NCI-H510A (cell line): ENCODE measurements at places on chromosomes 7 and 10.

DNA sequence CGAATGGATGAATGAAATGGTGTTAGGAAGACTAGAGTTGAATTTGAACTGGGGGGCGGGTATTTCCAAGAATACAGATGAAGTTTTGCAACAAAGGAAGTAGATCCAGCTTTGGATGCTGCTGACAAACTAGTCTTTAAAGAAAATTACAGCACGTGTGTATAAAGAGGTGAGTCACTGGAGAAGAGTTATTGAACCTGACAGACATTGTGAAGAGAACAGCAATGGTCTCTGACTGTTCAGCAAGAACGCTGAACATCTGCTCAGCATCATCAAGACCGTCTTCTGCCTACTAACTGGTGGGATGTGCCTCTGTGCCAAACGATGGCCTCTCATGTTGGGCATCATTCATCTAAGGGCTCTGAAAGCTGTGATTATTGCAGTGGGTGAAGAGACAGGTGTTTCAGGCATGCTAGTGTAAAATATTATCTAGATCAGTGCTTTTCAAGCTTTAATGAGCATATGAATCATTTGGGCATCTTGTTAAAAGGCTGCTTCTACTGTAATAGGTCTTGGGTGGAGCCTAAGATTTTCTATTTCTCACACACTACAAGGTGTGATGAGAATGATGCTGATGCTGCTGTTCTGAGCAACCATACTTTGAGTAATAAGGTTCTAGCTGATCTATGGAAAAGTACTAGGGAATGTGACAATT, 291.3 kb downstream of the PTEN start:
- DNase-seq = no peak

- DNase-seq = no peak
These were observed 126.2 kb downstream of the CCNY start for GRCh38 chr10:35462491-35462934.

DNA sequence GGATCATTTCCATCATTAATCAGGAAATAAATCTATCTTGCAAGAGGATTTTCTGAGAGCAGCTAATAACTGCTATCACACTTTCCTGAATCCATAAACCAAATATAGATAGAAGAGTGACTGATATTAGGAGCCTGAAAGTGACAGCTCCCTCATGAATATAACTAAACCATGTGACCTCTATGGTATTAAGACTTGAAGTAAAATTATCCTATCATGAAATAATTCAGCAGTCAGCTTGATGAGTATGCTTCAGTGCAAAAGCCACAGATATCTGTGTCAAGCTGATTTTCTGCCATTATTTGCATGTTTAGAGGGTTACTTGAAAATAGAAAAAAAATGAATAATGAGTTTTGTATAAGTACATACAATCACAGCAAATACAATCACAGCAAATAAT, 80.1 kb upstream of the PPP1R3A start:
- DNase-seq = no peak

- no peak for DNase-seq
These were observed 664.3 kb upstream of the FOXK1 start for GRCh38 chr7:4017785-4018184.

DNA sequence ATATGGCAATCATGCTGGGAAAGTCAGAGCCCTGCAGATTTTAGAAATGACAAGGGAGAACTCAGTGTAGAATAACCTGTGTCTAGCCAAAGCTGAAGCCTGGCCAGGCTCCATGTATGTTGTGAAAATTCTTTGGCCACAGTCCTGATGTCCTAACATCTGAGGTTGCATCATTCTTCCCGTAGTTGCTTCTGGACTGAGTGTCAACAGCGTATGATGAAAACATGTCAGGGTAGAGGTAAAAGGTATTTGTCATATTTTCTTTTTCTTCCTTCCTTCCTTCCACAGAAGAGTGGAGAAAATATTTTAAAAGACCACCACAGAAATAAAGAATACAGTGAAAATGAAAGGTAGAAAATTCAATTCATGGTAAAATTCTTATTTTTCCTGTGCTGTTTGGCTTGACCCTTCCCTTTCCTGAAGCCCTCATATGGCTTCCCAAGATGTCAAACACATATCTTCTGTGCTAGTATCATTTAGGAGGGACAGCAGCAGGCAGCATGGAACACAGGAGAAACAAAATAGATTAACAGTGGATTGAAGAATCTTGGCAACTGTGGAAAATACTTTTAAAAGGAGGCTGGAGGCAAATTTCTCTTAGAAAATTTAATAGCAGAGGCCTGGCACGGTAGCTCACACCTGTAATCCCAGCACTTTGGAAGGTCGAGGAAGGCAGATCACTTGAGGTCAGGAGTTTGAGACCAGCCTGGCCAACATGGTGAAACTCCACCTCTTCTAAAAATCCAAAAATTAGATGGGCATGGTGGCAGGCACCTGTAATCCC, 18.9 kb upstream of the NRBF2 start:
- no peak for DNase-seq

DNA sequence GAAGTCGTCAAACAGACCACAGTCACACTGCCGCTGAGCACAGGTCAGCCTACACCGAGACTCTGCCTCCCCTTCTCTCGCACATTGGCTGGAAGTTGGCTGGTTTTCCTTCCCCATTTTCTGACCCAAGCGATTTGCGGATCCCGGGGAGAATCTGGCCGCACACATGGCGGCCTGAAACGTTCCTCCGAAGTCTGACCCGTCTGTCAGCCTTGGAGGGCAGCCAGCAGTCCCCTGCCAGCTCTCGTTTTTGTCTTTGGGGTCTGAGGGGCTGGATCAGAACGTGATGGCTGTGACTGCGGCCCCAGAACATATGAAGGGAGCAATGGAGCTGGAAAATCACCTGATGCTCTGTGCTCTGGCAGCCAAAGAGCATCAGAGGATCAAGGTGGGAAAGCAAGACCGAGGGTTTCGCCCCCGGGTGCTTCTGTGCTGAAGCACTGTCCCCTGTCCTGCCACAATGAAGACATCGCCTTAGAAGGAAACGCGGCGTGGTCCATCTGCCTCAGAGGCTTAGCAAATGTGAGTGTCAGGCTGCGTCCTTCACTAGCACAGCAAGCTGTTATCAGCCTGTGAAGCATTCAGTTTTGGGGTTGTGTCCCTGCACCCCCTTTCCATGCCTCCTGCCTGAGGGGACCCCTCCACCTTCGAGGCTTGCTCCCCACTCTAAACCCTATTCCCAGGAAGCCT, 119.3 kb upstream of the SHH start:
- DNase-seq = no peak

- DNase-seq = no peak
These were observed 217.6 kb downstream of the TCERG1L start for GRCh38 chr10:131093795-131094366.

GRCh38 chr7:47944536-47945260, 3.6 kb downstream of the PKD1L1 start:
- no peak for DNase-seq

GRCh38 chr7:46838463-46838862, 743.4 kb downstream of the TNS3 start:
- DNase-seq = no peak

GRCh38 chr10:47450442-47450841, 33.5 kb downstream of the ANXA8 start:
- DNase-seq = no peak

- no peak for DNase-seq
These were observed 166.0 kb upstream of the CDCA7L start for GRCh38 chr7:22111661-22112060.

- no peak for DNase-seq
These were observed 350.2 kb downstream of the TYW1 start for GRCh38 chr7:67346876-67347275.

GRCh38 chr10:118918587-118918986, 110.9 kb upstream of the NANOS1 start:
- no peak for DNase-seq

DNA sequence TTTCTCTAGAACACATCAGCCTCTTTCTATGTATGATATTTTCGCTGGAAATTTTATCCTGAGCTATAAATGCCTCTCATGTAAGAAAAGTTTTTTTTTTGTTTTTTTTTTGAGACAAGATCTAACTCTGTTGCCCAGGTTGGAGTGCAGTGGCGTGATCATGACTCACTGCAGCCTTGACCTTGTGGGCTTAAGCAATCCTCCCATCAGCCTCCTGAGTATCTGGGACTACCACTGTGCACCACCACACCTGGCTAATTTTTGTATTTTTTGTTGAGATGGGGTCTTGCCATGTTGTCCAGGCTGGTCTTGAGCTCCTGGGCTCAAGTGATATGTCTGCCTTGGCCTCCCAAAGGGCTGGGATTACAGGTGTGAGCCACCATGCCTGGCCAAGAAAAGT, 80.4 kb downstream of the ADK start:
- no peak for DNase-seq

DNA sequence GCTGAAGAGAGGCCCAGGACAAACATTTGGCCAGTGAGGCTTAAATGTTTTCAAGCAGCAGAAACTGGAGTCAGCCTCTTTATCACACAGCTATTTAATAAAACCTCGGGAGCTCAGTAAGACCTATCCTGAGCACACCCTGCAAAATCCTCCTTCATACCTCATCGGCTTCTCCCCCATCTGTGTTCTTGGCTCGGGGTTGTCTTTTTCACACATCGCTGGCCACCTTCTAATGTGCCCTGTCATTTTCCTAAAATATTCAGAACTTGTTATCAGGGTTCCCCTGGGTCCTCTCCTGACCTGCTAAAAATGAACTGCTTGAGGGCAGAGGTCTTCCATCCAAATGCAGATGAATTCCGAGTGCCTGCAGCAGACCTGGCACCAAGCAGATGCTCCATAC, 310.3 kb upstream of the AKR1E2 start:
- no peak for DNase-seq

DNA sequence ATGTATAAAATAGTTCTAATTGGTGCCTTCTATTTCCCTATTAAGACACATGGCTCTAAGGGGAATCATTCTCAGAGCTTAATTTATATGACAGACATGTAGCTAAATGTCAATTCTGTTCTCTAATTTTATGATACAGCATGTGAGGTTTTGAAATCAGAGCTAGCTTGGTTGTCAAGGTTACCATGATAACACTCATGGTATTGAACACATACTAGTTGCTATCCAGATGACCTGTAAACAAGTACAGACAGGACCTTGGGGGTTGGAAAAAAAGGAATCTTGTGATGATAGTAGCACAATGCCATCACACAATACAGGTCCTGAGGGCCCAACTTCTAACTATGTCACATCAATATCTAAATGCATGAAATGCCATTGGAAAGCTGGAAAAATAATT, 49.2 kb downstream of the RHOBTB1 start:
- DNase-seq = no peak

DNA sequence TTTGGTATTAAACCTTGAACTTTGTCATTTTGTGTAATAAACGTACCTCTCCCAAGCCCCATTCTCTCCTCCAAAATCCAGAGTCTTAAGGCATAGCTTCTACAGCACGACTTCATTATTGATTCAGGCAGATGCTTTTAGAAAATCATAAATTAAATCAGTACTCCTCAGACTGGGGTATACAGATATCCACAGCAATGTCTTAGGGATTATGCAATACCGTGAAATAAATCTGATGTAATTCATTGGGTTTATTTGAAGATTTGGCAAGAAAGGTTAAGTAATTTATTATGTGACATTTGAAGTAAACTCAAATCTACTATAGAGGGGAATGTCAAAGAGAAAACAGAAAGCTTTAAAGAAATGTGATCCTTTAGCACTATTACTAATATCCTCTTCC, 246.1 kb upstream of the PLXDC2 start:
- DNase-seq = no peak

GRCh38 chr7:138606236-138606635, 94.9 kb downstream of the SVOPL start:
- DNase-seq = no peak

DNA sequence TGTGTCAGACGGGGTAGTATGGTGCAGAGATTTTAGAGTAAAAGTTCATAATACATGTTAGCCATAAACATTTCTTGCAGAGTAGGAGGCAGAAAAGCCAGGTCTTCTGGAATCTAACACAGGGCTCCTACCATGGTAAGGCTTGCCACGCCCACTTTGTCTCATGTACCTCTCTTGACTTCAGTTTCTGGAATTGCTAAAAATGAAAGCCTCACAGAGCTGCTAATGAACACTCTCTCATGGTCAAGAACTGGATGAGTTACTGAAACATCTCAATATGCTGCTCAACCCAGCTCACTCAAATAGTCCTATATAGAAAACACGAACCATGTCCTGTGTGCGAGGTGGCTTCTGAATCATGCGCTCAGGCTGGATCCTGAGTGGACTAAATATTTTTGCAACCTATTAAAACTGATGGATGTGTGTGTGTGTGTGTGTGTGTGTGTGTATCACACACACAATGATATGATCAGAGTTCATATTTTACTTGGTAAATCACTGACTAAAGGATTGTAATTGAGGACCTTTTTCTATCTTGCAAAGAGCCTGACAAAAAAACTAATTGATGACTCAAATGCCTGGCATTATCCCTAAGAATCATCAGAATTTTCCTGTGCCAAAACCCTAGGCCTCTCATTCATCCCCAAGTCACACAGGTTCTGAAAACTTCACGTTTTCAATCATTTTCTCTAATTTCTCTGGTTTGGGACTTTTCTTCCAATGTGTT, 1306.6 kb downstream of the XPNPEP1 start:
- DNase-seq = no peak

DNA sequence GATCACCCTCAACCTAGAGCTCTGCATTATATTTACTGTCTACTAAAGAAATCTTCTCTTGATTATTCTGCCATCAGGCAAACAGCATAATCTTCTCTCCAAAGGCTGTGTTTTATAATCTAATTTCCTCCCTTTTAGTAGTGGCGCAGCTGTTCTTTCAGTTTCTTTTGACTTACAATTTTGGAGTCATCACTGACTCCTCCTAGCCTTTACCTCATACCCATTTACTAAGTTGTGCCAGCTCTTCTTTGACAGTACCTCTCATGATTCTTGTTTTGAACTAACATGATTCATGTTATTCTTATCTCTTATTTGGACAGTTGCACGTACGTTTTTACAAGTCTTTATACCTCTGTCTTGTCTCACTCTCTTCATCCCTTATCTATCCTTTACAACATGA, 113.0 kb downstream of the FOXP2 start:
- no peak for DNase-seq

GRCh38 chr7:41047789-41048191, 655.1 kb downstream of the INHBA start:
- no peak for DNase-seq

DNA sequence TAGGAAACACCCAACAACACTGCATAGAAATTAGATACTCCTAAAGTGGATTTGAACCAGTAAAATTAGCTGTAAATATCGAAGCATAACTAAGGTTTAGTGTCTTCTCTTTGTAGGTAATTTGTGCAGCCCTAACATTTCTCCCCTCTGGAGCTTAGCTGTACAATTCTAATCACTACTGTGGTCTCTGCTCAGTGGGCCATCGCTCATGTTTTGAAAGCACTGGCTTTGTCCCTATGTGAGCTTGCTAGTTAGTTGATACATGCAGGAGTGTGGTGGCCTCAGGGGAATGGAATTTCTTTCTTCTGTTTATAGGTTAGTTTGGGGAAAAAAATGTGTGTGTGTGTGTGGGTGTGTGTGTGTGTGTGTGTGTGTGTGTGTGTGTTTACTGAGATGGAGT, 373.1 kb downstream of the DPP6 start:
- DNase-seq = no peak

- DNase-seq = no peak
These were observed 4.4 kb downstream of the PTPRE start for GRCh38 chr10:127911218-127911866.
